ENCODE measurements at places on chromosomes 4 and X.

GRCh38 chr4:15042529-15043167 lies 40.4 kb downstream of the CPEB2 start:
- no peak for DNase-seq

DNA sequence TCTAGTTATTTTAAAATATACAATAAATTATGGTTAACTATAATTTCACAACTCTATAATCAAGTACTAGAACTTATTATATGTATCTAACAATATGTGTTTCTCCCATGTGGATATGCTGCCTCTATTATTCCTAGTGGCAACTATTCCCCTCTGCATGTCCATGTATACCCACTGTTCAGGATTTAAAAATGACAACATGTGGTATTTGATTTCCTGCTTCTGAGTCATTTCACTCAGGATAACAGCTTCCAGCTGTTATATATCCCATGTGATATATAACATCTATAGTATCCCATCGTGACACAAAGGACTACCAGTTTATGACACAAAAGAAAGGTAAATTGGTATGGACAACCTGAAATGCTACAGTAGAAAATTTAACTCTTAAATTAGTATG lies 167.4 kb upstream of the TACR3 start:
- no peak for DNase-seq

DNA sequence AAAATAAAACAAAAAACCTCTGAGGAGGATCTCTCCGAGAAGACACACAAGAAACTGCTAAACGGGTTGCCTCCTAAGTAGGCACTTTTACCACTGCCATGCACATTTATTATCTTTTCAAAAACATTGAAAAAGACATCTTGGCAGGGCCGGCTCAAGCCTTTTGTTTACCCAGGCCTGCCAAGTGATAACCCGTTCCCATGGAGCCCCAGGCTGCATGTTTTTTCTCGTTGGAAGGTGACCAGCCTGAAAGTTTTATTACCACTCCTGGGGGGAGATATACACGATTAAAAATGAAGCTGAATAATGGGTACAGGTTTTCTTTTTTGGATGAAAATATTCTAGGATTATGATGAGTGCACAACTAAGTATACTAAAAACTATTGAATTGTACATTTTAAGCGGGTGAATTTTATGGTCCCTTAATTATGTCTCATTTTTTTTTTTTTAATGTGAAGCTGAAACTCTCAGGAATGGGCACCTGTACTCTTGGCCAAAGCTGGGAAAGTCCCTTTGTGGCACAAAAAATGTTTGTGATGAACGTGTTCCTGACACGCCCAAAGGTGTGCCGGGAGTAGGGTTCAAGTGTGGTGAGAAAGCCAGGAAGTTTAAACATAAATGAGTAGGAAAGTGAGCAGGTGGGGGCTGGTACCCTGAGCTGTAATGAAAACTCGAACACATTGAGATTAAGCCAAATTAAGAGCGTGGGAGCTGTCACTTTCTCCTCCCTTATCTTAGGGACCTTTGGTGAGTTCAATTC lies 1.5 kb upstream of the MAP7D2 start:
- no peak for DNase-seq

DNA sequence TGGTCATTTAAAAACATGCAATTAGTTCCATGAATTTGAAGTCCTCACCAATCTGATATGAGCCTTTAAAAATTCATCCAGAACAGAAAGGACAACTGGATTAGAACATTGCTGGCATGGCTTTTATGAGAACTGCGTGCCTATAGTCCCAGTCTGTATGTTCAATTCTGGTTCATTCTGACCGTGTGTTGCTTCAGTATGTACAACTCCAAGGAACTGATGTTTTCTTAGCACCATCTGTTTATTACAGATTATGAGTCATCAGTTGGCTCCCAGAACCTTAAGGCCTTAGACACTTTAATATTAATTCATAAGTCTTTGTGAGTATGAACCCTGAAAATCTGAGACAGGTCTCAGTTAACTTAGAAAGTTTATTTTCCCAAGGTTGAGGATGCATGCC lies 115.0 kb downstream of the CEP44 start:
- no peak for DNase-seq

- DNase-seq: no peak
Measured at GRCh38 chr4:182885738-182886077, 31.5 kb downstream of the DCTD start.

DNA sequence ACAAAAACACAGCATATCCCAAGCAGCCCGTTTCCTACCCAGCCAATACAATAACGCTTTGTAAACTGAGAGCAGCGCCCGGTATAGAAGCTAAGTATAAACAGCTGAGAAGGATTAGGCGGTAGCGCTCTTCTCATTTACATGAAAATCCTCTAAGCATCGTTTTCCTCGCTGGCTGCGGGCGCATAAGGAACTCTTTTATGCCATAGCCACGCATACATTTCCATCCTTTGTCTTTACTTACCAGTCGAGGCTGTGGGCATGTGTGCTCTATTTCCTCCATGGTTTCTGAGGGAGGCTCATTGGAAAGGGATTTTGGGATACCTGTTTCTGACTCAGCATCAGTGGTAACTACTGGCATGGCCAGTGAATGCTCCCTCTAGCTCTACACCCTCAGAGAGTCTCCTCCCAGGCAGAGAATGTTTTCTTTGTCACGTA lies 383 bp downstream of the PCYT1B start:
- DNase-seq: no peak

GRCh38 chrX:17597327-17597726 lies 140.0 kb upstream of the SCML1 start:
- DNase-seq: no peak

GRCh38 chrX:97260679-97261078 lies 377.0 kb downstream of the RPA4 start:
- DNase-seq: no peak

DNA sequence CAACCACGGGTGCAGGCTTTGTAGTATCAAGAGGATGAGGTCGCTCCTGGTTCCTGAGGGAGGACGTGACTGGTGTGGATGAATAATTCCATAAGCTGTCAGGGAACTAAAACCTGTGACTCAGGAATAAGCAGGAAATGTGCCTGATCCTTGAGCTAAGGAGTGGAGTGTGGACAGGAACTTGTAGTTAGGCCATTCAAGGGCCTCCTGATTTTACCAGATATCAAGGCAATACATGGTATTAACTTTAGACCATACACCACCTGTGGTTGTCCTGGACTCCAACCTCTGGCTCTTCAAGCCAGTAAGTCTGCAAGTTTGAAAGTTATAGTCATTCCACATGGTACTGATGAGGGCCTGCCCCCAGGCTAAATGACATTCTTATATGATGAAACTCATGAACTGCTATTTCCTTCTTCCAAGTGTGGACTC lies 12.1 kb upstream of the ING2 start:
- no peak for DNase-seq

DNA sequence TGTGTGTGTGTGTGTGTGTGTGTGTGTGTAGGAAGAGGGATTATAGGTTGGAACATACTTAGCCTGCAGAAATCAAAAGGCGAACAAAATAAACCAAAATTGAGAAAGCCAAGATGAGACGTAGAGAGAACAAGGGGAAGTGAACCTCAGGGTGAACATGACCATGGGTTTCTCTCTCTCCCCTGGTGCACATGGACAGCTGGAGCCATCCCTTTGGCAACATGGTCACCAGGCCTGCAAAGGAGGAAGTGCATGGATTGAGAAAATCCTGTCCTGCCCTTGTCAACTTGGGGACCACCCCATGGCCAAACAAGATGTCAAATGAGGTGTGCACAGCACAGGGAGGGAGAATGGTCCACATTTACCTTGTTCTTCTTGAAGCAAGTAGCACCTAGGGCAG lies 23.1 kb downstream of the LGI2 start:
- DNase-seq: no peak

- DNase-seq: no peak
Measured at GRCh38 chrX:150203248-150203645, 159.9 kb upstream of the MAMLD1 start.

GRCh38 chr4:176755613-176756012 lies 37.1 kb downstream of the VEGFC start:
- DNase-seq: no peak

DNA sequence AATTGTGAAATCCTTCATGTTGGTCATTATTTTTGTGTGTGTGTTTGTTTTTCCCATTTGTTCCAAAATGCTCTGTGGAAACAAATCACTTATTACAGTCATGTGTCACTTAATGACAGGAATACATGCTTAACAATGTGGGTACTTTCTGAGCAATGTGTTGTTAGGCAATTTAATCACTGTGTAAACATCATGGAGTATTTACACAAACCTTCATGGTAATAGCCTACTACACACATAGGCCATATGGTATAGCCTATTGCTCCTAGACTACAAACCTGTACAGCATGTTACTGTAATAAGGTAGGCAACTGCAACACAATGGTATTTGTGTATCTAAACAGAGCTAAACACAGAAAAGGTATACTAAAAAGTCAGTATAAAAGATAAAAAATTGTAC lies 388.9 kb upstream of the PPP1R2C start:
- no peak for DNase-seq

DNA sequence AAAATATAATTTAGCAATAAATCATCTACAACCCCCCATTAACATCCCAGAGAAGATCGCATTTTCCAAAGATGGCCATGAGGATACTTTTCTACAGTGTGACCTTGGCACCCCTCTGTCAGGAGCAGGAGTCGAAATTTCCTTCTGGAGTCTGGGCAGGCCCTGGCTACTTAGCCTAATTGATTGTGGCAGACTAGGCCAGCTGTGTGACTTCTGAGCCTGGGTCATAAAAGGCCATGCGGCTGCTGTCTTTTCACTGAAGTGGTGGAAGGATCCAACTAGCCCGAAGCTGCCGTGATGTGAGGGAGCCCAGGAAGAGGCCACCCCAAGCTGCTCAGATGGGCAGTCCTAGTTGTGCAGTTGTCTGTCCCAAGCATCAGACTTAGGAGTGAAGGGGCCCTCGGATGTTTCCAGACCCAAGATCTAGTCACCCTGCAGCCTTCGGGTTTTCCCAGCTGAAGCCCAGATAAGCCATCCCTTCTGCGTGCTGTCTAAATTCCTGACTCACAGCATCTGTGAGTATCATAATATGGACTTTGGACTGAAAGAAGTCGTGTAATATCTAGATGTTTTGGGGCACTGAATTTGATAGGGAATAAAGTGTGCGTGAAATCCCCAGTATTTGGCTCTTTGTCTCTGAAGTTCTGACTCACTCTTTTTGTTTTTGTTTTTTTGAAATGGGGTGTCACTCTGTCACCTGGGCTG lies 21.0 kb downstream of the PDK3 start:
- DNase-seq: no peak

DNA sequence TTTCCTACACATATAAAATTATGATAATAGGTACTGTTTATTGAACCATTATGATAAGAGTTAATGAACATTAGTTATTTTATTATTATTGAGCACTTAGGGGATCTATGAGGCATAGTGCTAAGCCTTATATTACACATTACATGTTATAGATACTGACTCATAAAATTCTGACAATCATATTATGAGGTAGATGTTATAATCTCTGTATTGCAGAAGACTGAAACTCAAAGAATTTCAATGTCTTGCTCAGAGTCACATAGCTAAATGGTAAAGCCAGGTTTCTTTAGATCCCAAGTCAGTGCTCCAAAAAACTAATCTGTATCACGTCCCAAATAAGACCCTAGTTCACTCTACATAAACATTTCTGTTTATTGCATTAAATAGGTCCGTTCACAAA lies 207.2 kb upstream of the CNKSR2 start:
- DNase-seq: no peak

DNA sequence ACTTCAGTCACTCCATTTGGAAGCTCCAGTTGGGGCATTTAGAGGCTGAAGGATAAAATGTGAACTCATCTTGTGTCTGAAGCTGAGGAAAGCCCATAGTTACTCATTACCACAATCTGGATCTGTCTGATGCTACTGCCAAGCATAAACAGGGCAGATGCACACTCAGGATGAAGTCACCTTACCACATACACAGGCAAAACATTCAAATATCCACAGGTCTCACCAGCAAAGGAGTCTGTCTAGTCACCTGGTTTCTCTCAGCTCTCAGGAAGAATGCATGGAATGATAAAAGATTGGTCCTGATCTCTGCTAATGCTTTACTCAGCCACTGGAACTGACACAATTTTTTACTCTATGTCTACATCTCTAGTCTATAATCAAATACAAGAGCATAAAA lies 13.0 kb upstream of the ODAPH start:
- no peak for DNase-seq

- DNase-seq: no peak
Measured at GRCh38 chr4:145248971-145249370, 68.6 kb upstream of the OTUD4 start.

GRCh38 chr4:139146926-139147629 lies 29.9 kb downstream of the ELF2 start:
- no peak for DNase-seq

DNA sequence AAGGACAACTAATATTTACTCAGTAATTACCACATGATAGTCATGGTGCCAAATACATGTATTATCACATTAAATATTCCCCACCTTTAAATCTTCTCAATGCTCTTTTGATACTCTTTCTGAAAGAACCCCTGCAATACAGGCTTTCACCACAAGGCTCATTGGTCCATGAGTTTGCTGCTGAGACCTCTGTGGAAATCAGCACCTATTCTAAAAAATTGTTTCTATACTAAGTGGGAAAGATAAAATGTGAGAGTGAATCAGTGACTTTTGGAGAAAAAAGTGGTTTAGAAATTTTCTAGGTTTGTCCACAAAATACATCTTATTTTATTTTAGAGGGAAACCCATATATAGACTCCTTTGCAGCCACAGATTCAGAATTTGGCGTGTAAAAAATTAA lies 257.3 kb downstream of the ZIC3 start:
- no peak for DNase-seq

- no peak for DNase-seq
Measured at GRCh38 chr4:13953083-13953482, 325.6 kb upstream of the BOD1L1 start.

- DNase-seq: no peak
Measured at GRCh38 chr4:66465111-66465510, 794.8 kb upstream of the EPHA5 start.

DNA sequence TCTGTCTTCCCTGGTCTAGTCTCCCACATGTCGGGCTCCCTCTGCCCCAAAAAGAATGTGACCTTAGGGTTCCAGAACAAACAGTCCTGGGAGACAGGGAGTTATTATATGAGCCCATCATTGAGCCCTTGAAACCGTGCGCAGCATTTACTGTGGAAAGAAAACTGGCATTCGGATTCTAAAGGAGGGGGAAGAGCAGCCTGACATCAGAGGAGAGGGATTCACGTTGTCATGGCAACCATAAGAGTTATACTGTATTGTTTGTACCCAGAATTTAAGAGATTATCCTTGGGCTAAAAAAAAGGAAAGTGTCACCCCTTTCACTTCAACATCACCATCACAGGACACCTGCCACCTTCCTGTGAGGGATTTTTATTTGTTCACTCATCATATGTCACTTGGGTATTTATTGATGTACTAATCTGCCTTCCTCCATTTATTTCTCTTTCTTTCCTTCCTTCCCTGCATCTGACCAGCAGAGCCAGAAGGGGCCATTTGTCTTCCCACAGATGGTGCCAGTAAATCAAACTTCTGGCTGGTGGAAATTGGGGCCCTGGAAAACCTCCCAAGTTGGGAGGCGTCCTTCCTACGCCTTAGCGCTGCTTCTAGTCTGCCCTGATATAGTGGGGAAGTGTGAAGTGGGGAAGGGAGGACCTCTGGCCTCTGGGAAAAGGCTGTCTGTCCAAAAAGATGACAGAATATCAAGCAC lies 64.9 kb upstream of the FRMPD3 start:
- DNase-seq: no peak
